CD4-positive, alpha-beta T cell (primary cell): ENCODE measurements at places on chromosomes 1 and 21. TPM values are rescaled to one million over a fixed set of nuclear protein-coding genes. Genes with fewer than 3 reads are reported as not detected.

GRCh38 chr1:12661606-12662219 is 17.8 kb downstream of the AADACL4 start:
- no peaks in the 10 kb centered on the region for H3K27me3 ChIP-seq
- H3K4me3 ChIP-seq: no peak overlapping the region
- no peak overlapping the region for H3K27ac ChIP-seq
- H3K36me3 ChIP-seq: no peaks in the 10 kb centered on the region
- DNase-seq: no peak
- peaks cover 3% of the 10 kb centered on the region for H3K4me1 ChIP-seq

- peak overlapping the region; percentile 99 for H3K27ac ChIP-seq
- H3K36me3 ChIP-seq: peaks cover 15% of the 10 kb centered on the region
- peak overlapping the region; percentile 68 for H3K4me3 ChIP-seq
- H3K27me3 ChIP-seq: no peaks in the 10 kb centered on the region
These were observed 1.4 kb upstream of the IRF2BP2 start for GRCh38 chr1:234611225-234611846.

- no peak for DNase-seq
- no peak overlapping the region for H3K4me3 ChIP-seq
- H3K36me3 ChIP-seq: no peaks in the 10 kb centered on the region
- no peaks in the 10 kb centered on the region for H3K4me1 ChIP-seq
These were observed 9.1 kb upstream of the IRF2BP2 start for GRCh38 chr1:234619071-234619480.

DNA sequence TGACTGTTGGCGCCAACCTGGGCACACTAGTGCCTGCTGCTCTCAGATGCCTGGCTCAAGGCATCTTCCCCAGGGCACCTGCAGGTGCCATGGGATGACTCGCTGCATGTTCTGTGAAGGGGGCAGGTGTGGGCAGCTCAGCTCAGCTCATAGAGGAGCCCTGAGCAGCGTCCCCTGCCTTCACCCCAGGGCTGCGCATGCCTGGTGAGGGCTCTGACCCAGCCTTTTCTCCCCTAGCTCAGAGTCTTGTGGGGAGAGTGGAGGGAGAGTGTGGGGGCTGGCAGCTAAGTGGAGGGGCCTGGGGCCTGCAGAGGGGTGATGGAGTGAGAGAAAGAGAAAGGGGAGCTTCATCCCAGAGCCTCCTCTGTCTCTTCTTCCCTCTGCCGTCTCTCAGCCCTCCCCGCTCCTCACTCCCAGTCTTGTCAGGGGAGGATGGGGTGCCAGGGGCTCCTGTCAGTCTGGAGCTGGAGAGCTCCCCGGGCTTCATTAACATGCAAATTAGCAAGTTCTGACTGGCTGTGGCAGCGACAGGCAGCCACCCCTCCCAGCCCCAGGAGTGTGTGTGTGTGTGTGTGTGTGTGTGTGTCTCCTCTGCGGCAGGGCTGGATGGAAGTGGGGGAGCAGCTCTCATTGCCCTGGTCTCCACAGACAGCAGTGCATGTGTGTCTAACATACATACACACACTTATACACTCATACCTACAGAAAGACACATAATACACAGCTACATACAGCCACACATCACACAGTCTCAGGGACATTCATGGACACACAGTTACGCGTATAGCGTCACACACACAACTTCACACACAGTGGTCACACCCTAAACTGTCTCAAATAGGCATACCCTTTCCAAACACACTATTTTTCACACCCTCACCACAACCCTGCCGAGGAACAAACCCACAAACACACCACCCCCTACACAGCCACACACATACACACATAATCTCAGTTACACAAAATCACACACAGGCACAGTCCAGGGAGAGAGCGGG is 34.0 kb downstream of the FOXO6 start:
- no peaks in the 10 kb centered on the region for H3K27me3 ChIP-seq
- DNase-seq: no peak
- no peaks in the 10 kb centered on the region for H3K36me3 ChIP-seq
- no peak overlapping the region for H3K4me3 ChIP-seq

FAM110D gene
- not detected for total RNA-seq
